ENCODE measurements at places on chromosomes 6 and 20.

- DNase-seq, result peak; percentile 29
These were observed 843 bp upstream of the HEY2 start for GRCh38 chr6:125748406-125749172.

- no peak for DNase-seq
These were observed 53.5 kb upstream of the ERVFRD-1 start for GRCh38 chr6:11164717-11165646.

DNA sequence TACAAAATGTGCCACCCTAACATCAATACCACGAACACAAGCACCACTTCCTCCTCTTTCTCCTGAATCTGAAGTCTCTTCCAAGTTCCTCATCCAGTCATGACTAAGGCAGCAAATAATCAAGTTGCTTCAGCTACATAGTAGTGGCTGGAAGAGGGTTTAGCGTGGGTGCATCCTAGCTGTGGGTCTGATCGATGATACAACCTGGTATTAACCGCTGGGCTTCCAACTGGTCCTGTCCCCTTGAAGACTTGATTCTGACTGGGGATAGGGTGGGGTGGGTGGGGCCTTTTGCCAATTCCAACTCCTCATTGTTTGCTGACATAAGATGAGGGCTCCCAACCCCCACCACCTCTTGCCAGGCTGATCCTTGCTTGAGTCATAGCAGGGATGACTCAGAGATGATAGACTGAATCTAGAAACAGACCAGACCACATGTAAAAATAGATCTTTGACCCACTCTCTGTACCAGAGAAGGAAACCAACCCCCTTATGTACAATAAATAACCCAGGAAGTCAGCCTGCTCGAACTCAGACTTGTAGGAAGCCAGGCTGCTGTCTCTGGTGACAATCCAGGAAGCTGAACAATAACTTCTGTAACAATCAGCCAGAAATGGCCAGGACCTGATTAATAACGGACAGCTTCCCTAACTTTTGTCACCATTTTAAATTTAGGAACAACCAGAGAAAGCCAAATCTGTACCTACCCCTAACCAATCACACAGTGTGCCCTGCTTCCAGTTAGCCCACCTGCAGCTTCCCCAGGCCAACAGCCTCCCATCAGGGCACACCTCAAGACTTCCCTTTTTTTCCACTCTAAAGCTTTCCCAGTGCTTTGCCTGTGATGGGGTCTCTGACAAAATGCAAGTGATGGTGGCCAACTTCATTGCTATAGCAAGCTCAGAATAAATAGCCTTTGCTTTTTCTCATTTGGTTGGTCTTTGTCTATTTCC is 68.9 kb upstream of the FAM184A start:
- peak; percentile 93 for DNase-seq

GRCh38 chr6:16179063-16179462 is 50.2 kb downstream of the MYLIP start:
- no peak for DNase-seq

DNA sequence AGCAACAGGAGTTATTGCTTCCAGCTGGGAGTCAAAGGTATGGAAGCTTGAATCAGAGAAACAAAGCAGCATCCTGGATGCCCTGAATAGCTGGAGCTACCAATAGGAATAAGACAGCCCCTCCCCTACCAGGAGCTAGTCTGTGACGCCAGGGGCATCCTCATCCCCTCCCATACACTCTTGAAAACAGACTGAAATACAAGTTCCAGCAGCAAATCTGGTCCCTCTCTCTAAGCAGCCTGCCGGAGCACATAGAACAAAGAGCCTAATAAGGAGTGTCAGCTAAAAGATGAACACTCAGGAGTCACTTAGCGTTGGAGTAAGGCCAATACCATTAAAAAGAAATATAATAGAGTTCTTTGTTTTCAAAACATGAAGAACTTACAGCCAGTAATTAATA is 25.6 kb downstream of the FILIP1 start:
- DNase-seq, result no peak

- no peak for DNase-seq
These were observed 203.4 kb downstream of the TTLL2 start for GRCh38 chr6:167528239-167528638.

- peak; percentile 36 for DNase-seq
These were observed 251.4 kb upstream of the MANEA start for GRCh38 chr6:95325916-95326315.

DNA sequence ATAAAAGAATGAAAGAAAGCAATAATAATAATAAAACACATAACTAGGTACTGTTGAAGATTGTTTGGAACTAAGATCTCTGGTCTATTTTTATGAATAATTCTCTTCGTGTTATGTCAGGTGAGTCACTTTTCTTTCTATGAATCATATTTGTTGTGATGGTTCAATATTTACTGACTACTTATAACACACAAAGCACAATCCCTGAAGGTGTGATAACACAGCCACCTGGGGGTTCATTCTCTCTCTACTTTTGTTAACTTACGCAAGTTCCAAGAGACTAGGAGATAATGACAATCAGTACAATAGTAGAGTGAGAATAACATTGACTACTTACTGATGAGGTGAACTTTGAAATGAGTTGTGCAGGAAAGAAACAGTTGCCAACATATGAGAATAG is 149.9 kb downstream of the IBTK start:
- peak; percentile 37 for DNase-seq

DNA sequence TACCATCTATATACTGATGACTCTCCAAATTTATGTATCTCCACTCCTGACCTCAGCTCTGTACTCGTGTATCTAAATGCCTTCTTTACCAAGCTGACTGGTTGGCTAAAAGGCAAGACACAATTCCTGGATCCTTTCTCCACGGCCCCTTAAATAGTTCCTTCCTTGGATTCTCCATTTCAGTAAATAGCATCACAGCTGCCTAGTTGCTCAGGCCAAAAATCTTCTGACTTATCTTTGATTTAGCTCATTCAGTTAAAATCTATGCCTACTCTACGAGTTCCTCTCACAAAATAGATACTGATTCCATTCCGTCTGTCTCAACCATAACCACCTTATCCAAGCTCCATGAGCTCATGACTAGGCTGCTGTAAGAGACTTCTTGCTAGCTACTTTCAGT is 49.5 kb upstream of the LY86 start:
- DNase-seq, result no peak

GRCh38 chr6:160279850-160280249 is 21.2 kb upstream of the SLC22A2 start:
- DNase-seq, result peak; percentile 66

DNA sequence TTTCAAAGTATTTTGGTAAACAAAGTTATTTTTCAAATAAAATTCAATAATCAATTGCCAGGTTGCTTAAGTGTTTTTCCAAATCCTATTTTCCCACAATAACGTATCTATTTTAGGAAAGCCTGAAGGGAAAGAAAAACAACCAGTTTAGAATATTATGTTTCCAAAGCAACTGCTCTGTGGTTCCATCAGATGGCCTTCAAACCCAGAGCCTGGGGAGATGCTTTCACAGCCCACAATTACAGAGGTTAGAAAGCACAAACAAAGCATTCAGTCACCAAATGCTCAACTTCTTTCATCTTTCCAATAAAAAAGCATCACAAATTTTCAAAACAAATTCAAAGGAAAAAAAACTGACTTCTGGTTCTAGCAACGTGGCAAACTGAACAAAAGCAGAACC is 66.0 kb downstream of the ELOVL5 start:
- no peak for DNase-seq

GRCh38 chr20:20969701-20970280 is 136.4 kb downstream of the LINC00237 start:
- DNase-seq, result no peak

DNA sequence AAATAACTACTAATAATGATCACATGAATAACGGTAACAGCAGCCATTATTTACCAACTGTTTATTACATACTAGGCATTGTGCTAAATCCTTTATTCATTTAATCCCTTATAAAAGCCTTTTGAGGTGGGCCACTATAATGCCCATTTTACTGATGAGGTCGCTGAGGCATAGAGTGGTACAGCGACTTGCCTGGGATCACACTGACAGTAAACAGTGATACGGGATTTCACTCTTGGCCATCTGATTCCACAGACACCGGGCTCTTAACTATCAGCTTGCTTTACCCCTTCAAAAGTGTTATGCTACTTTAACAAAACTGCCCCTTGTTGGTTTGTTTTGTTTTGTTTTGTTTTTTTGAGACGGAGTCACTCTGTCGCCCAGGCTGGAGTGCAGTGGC is 2.2 kb upstream of the RAB22A start:
- DNase-seq, result no peak

GRCh38 chr6:7074870-7075269 is 32.9 kb upstream of the RREB1 start:
- no peak for DNase-seq

- DNase-seq, result no peak
These were observed 118.9 kb upstream of the SLC22A23 start for GRCh38 chr6:3575701-3576100.

DNA sequence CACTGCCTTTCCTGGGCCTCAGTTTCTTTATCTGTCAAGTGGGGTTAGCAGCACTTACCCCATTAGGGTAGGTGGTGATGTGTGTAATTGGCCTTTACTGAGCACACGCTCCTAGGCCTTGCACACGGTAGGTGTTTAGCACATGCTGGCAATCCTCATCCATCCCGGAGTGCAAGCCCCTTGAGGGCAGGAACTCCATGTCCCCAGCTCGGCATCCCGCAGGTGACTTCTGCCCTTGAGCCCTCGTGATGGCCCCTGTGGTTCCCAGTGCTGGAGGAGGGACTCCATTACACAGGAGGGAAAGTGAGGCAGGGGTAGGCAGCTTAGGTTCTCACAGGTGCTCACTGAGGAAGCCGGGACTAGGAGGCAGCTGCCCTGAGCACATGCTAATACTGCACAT is 40.0 kb downstream of the MYH7B start:
- no peak for DNase-seq

DNA sequence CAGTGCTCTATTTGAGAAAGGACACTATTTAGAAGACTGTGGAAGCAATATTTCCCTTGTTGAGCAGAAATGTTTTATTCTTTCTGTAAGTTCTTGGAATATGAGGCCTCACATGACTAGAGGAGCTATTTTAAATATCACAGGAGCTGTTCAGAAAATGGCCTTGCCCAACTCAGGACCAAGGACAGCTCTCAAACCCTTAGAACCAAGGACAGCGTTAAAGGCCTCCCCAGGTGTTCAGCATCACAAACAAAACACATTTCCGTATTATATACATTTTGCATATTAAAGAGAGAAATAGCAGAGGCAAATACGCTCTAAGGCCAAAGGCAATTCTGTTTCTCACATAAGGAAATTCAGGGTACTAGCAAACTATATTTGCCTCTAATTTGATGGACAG is 631.4 kb downstream of the CDH26 start:
- peak; percentile 29 for DNase-seq

GRCh38 chr6:36314221-36315014 is 22.3 kb downstream of the BNIP5 start:
- DNase-seq, result peak; percentile 79
